ENCODE measurements at places on chromosomes 16 and 17. TPM values are rescaled to one million over a fixed set of nuclear protein-coding genes. Genes with fewer than 3 reads are reported as not detected.

The KRT40 gene
- not detected for total RNA-seq

The C17orf78 gene
- not detected for total RNA-seq

The AATK gene
- total RNA-seq = not detected

The LHX1 gene
- not detected for total RNA-seq

The RHBDL1 gene
- total RNA-seq = not detected

The PYDC1 gene
- not detected for total RNA-seq

The WNT3 gene
- total RNA-seq = 0.16 TPM

The MLLT6 gene
- total RNA-seq = 13.3 TPM

The PRSS33 gene
- not detected for total RNA-seq

The MYH13 gene
- 0.16 TPM for total RNA-seq

The CACNG3 gene
- total RNA-seq = not detected

The FZD2 gene
- 8.8 TPM for total RNA-seq

The HAGHL gene
- 4.0 TPM for total RNA-seq

The KRTAP4-9 gene
- not detected for total RNA-seq

The PRKCB gene
- not detected for total RNA-seq

The CD300E gene
- not detected for total RNA-seq

The KRTAP4-3 gene
- not detected for total RNA-seq

The SPNS3 gene
- not detected for total RNA-seq

The AIPL1 gene
- total RNA-seq = not detected

The RAB26 gene
- total RNA-seq = not detected

The KRT12 gene
- not detected for total RNA-seq

The CBFA2T3 gene
- total RNA-seq = not detected

The GNG13 gene
- total RNA-seq = not detected

The WNT9B gene
- total RNA-seq = not detected

The TBC1D3B gene
- not detected for total RNA-seq

The TP53TG3B gene
- 0.16 TPM for total RNA-seq

The G6PC1 gene
- total RNA-seq = not detected

The SEZ6L2 gene
- total RNA-seq = 31.1 TPM

The TUBG2 gene
- 11.2 TPM for total RNA-seq

The ANKRD13B gene
- total RNA-seq = 5.8 TPM

The MFAP4 gene
- 47.1 TPM for total RNA-seq

The NPB gene
- total RNA-seq = not detected

The TMEM114 gene
- not detected for total RNA-seq

The BCL6B gene
- 0.90 TPM for total RNA-seq

The CHST4 gene
- total RNA-seq = not detected

The EMP2 gene
- 9.4 TPM for total RNA-seq

The GNAO1 gene
- not detected for total RNA-seq

The TK1 gene
- 50.5 TPM for total RNA-seq

The SSTR5 gene
- total RNA-seq = 1.4 TPM

The CIBAR2 gene
- total RNA-seq = not detected

The RBFOX1 gene
- not detected for total RNA-seq
